ENCODE measurements at places on chromosomes 4 and X. TPM values are rescaled to one million over a fixed set of nuclear protein-coding genes. Genes with fewer than 3 reads are reported as not detected.

- DNase-seq = no peak
- no peaks in the 10 kb centered on the region for H3K36me3 ChIP-seq
- H3K27ac ChIP-seq = no peak overlapping the region
- H3K4me3 ChIP-seq = no peak overlapping the region
- no peaks in the 10 kb centered on the region for H3K4me1 ChIP-seq
Observed at GRCh38 chr4:140082391-140082755, 71.6 kb downstream of the MAML3 start.

- H3K36me3 ChIP-seq = peaks cover 38% of the 10 kb centered on the region
- no peak overlapping the region for H3K27ac ChIP-seq
- DNase-seq = no peak
- H3K4me1 ChIP-seq = peaks cover 43% of the 10 kb centered on the region
Observed at GRCh38 chr4:87118826-87119225, 101.6 kb downstream of the KLHL8 start.

DNA sequence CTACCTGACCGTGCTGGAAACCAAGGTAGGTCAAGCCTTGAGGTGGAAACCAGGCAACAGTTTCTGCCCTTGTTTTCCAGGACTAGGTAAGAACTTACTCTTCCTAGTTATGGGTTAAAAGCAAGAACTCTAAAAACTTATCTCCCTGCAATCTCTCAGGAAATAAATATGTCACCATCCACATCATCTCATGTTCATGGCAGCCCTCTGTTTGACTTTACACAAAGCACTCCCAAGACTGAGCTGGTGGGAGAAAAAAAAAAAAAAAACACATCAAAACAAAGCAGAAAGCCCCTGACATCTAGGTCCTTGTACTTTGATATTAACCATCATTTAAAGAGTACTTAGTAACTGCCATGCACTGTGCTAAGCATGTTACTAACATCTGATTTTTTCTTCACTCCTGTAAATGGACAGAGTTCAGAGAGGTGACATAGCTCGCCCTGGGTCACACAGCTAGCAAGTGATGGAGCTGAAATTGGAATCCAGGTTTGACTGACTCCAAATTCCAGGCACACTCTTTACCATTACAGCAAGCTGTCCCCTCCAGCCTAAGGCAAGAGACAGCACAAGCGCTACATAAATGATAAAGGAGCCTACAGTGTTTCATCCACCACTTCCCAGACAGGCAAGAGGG is 102.8 kb upstream of the NOCT start:
- no peaks in the 10 kb centered on the region for H3K27me3 ChIP-seq
- no peaks in the 10 kb centered on the region for H3K36me3 ChIP-seq
- H3K27ac ChIP-seq = no peak overlapping the region
- no peak for DNase-seq
- no peaks in the 10 kb centered on the region for H3K4me1 ChIP-seq
- H3K4me3 ChIP-seq = no peak overlapping the region

DNA sequence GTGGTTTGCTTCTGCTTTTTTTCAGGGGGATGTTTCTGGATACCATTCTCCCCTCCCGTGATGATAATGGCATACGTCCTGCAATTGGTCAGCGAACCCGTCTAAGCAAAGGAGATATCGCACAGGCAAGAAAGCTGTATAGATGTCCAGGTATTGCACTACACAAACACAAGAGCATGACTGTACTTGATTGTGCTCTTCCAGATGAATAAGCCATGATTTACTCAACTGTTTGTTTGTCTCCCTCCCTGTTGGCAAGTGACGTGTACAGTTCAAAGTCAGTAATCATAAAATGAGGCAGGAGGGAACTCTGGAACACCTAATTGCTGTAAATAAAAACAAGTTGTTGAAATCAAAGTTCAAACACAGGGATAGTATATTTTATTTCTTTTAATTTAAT is 141.4 kb downstream of the TLL1 start:
- DNase-seq = no peak
- H3K4me1 ChIP-seq = no peaks in the 10 kb centered on the region
- no peak overlapping the region for H3K27ac ChIP-seq
- H3K36me3 ChIP-seq = no peaks in the 10 kb centered on the region

- no peak overlapping the region for H3K4me3 ChIP-seq
- DNase-seq = no peak
- no peaks in the 10 kb centered on the region for H3K36me3 ChIP-seq
- H3K4me1 ChIP-seq = no peaks in the 10 kb centered on the region
Observed at GRCh38 chr4:157674699-157675098, 454.2 kb downstream of the GRIA2 start.

DNA sequence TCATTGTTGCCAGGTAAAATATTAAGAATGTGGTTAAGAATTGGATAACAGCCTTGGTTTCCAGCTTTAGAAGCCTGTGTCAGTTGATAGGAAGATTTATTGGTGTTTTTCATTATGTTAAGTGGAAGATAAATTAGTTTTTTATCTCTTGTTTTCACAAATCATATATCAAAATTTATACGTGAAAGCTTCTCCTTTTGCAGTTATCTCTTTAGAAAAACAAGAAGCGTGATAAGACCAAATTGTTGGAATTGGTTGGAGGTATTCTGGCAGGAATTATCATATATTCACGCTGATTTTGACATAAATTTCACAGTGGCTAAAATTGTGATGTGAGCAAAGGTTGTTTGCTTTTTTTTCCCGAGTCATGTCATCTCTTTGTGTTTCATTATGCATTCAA is 90.6 kb downstream of the FRMPD4 start:
- DNase-seq = no peak
- H3K27ac ChIP-seq = no peak overlapping the region
- no peak overlapping the region for H3K4me3 ChIP-seq
- no peaks in the 10 kb centered on the region for H3K4me1 ChIP-seq

DNA sequence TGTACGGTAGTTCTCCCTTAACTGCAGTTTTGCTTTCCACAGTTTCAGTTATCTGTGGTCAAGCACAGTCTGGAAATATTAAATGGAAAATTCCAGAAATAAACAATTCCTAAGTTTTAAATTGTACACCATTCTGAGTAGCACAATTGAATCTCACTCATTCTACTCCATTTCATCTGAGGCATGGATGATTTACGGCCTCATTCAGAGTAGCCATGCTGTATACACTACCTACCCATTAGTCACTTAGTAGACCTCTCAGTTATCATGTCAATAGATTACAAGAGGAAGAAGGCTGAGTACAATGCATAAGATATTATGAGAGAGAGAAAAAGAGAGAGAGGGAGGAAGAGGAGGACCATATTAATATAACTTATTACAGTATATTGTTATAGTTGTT is 77.5 kb downstream of the ENOX2 start:
- DNase-seq = no peak
- H3K27me3 ChIP-seq = no peaks in the 10 kb centered on the region
- no peaks in the 10 kb centered on the region for H3K4me1 ChIP-seq
- no peak overlapping the region for H3K27ac ChIP-seq
- H3K36me3 ChIP-seq = no peaks in the 10 kb centered on the region
- H3K4me3 ChIP-seq = no peak overlapping the region

GRCh38 chr4:14857475-14857874 is 144.8 kb upstream of the CPEB2 start:
- H3K4me1 ChIP-seq = peaks cover 3% of the 10 kb centered on the region
- no peaks in the 10 kb centered on the region for H3K36me3 ChIP-seq
- no peaks in the 10 kb centered on the region for H3K27me3 ChIP-seq
- no peak overlapping the region for H3K27ac ChIP-seq

CDX4 gene
- polyA plus RNA-seq = not detected

XPNPEP2 gene
- polyA plus RNA-seq = 7.7 TPM

NSUN7 gene
- polyA plus RNA-seq = 0.21 TPM

CDS1 gene
- 0.70 TPM for polyA plus RNA-seq

CCDC110 gene
- polyA plus RNA-seq = 0.60 TPM

FTSJ1 gene
- polyA plus RNA-seq = 19.6 TPM

ATP2B3 gene
- not detected for polyA plus RNA-seq

GPRASP3 gene
- 1.1 TPM for polyA plus RNA-seq
